Esophagus muscularis mucosa (tissue), 4 donors: ENCODE measurements at places on chromosomes 16 and 17. TPM values are rescaled to one million over a fixed set of nuclear protein-coding genes. Genes with fewer than 3 reads are reported as not detected.

Gene HAGH
- total RNA-seq, result 195 TPM

DNA sequence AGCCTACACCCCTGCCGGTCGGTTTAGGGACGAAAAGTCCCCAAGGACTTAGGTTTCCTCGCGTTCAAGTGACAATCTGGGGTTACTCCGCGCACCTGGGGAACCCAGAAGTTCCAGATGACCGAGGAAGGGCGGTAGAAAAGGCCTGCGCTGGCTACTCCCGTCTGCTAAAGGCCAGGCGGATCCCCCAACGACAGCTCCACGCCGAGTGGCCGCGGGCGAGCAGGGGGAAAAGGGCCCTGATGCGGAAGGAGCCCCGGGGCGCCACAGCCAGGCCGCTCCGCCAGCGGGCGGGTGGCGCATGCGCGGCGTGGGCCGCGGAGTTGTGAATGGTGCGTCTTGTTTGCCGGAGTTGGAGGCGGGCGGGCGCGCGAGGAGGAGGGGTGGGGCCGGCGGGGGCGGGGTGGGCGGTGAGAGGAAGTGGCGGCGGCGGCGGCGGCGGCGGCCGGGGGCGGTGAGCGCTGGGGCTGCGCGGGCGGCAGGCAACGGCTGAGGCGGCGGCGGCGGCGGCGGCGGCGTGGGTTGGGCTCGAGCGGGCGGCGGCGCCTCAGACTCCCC lies at the start of gene CBFB:
Gene CBFB (plus strand): TSS at position 454 of the 558 bp plus-strand sequence. CDS start 259 bp downstream, outside the sequence.
- peaks cover 12% of the 10 kb centered on the region for H3K36me3 ChIP-seq
- peak within 1 kb of the TSS; percentile 93 for H3K4me3 ChIP-seq
- no peaks in the 10 kb centered on the region for H3K27me3 ChIP-seq
- peak; percentile 96 for DNase-seq
- H3K4me1 ChIP-seq, result peaks cover 41% of the 10 kb centered on the region

GRCh38 chr16:1375741-1376410 lies 24.1 kb downstream of the GNPTG start:
- H3K4me1 ChIP-seq, result peaks cover 24% of the 10 kb centered on the region
- no peaks in the 10 kb centered on the region for H3K27me3 ChIP-seq
- peaks cover 12% of the 10 kb centered on the region for H3K36me3 ChIP-seq

DNA sequence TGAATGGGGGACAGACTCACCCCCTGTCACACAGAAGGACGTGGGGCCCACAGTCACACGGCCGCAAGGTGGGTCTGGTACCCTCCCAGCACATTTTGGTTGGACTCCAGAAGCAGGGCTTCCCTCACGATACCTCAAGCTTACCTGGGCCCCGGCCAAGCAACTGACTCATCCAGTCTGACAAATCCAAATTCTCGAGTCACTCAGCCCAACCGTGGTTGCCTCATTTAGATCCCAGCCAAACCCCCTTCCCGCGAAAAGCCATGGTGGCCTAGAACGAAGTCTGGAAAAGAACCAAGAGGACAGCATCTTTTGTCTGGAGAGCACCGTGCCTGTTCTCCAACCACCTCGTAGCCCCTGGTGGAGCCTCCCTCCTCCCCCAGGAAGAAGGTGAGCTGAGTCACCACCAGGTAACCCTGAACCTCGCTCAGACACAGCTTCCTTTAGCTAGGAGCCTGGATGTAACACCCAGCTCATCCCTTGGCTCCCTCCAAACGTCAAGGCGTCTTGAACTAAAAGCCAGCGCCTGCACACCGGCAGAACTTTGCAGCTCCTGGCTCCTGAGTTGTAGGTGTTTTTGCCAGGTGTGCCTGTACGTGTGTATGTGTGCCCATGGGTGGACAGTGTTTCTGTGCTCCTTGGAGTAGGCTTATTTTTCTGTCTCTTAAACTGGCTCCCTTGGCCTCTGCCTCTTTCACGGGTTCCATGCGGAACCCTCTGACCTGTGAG lies 78.9 kb downstream of the CMIP start:
- H3K27ac ChIP-seq, result no peak overlapping the region
- H3K4me3 ChIP-seq, result no peak overlapping the region
- no peaks in the 10 kb centered on the region for H3K36me3 ChIP-seq
- peaks cover 47% of the 10 kb centered on the region for H3K4me1 ChIP-seq
